ENCODE measurements at places on chromosomes 3 and 15.
A peak's percentile ranks its signal among the peaks of the same experiment; 100 is the strongest.

GRCh38 chr15:99404454-99404853, 153.2 kb downstream of the LRRC28 start:
- no peak for DNase-seq

DNA sequence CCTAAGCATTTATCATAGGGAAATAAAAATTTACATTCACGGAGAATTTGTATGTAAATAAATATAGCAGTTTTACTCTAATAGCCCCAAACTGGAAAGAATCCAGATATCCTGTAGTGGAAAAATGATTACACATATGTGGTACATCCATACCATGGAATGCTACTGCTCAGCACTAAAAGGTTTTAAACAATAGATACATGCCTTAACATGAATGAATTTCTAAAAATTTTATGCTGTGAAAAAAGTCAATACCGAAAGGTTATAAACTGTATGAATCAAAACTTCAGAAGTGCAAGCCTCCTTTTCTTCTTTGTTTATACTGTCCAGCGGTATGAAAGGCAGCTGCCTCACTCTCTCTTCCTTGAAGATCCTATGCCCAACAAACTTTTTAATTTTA, 37.5 kb upstream of the MCTP2 start:
- no peak for DNase-seq

DNA sequence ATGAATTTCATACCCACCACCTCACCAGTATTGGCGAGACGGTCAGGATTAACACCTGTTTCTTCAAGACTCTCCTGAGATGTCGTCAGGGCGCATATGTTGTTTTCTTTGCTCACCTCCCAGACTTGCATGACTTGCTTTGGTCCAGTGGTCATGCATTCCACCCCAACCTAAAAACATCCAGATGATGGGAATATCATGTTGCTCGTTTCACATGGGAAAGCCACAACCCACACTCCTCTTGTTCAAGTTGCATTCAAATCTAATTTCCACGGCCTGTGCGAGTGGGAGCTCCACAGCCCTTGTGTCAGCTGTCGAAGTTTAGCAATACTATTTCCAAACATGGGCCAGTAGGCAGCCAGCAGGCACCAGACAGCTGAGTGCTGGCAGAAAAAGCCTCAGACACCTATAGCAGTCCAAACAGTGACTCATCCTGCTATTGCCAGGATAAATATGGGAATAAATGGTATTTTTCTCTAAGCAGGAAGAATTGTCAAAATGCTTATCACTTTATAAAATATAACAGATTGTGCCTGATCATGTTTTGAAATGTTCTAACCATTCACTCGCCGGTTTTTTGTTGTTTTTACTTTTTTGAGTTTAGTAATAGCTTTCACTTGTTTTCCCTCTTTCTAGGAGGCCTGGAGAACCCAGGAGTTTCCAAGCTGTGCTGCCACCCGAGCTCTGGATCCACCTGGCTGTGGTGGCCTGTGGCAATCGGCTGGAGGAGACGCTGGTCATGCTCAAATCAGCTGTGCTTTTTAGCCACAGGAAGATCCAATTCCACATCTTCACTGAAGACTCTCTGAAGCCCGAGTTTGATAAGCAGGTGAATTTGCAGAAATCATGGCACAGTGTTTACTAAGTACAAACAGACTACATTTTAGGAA, 20.1 kb downstream of the GXYLT2 start:
- DNase-seq: no peak

GRCh38 chr3:192933779-192934460, 16.3 kb upstream of the MB21D2 start:
- DNase-seq: no peak

DNA sequence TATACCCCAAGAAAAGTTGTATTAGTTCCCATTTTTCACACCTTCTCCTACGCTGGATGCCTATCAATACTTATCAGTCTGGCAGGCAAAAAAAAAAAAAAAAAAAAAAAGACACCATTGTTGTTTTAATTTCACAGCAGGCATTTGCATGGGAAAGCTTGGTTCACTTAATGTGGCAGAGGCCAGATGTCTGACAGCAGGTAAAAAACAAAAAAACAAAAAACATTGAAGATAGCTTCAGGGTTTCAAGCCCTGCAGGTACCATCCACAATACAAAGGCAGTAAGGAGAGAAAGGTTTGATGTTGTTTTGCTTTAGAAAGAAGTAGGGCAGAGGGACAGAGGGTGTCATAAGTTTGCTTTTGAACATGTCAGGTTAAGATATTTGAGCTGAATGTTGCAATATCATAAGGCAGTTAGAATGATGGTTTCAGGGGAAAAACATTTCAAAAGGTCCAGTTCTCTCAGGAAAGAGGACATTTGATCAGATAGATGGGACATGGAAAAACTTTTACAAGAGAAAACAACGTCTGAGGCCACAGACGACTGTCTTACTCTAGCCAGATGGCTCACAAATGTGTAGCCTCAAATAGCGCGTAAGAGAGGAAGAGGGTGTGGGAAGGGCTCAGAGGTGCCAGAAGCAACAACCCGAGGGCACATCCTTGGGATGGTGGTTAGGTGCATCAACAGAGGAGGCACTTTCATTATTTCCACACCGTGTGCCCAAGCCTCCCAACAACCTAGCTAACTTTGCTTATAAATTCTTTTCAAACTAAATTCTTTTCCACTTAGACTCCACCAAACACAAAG, 25.7 kb downstream of the PCOLCE2 start:
- no peak for DNase-seq

- no peak for DNase-seq
Observed at GRCh38 chr15:71679223-71679792, 131.0 kb upstream of the NR2E3 start.

GRCh38 chr3:190809351-190809750, 53.1 kb downstream of the GMNC start:
- DNase-seq: no peak

GRCh38 chr3:10666621-10667020, 149.4 kb upstream of the SLC6A11 start:
- no peak for DNase-seq

DNA sequence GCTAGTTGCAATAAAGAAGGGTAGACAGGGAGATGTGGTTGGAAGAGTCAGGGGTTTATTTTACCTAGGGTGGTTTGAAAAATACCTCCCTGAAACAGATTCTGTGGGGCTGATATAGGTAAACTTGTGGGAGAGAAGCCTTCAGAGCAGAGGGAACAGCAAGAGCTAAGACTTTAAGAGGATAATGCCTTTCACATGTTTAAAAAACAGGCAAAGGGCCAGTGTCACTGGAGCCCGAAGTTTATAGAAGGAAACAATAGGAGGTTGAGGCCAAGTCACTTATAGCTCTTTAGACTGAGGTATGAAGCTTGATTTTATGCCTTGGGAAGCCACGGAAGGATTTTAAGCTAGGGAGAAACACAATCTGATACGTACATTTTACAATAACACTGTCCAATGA, 448.7 kb downstream of the TAFA4 start:
- no peak for DNase-seq

DNA sequence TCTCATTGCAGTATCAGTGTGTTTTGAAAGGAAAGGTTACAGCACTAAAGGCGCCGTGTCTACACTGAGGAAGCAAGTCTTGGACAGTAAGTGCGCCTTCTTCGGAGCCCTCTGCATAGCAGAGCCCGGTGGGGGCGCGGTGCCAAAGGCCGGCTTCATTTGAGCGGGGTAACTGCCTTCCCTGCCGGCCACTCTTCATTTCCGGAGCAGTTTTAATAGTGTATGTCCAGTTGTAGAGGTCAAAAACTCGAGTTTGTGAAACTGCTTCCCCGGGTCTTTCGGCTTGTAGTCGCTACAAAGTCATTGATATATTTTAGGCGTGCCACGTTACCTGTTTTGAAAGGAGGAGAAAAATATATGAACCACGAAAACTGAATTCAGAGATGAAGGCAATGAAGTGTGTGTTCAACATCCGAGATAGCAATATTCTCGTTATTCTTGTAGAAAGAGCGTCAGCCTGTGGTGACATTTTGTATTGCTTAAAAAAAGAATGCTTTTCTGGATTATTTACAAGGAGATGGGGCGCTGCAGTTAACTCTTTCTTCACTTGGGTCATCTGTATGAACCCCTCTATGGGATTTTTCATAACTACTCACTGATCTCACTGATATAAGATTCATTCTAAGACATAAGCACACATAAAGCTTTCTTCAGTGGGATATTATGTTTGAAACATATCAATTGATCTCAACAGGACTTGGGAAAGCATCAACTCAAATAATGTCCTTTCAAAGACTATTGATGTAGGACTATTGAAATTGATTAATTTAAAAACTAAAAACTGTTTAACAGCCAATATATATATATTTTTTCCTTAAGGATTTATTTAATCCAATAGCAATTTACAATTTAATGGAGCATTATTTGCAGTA, 3.0 kb downstream of the ALCAM start:
- peak; percentile 58 for DNase-seq

- no peak for DNase-seq
Observed at GRCh38 chr15:34332553-34333120, 4.9 kb downstream of the SLC12A6 start.

DNA sequence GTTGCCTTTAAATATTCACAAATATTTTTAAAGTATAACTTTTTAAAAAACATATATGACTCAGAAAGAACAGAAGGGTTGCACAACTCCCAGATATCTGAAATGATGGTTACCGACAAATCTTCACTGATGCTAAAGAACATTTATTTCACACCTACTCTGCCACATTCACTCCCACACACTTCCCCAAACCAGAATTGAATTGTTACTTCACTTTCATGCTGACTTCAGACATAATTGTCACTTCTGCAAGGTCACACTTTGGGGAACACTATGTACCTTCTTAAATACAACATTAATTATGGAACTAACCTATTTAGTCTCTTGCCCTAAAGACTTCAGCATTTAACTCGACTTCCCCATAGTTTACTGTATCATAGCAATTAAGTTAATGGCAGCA, 795.1 kb downstream of the FHIT start:
- no peak for DNase-seq

DNA sequence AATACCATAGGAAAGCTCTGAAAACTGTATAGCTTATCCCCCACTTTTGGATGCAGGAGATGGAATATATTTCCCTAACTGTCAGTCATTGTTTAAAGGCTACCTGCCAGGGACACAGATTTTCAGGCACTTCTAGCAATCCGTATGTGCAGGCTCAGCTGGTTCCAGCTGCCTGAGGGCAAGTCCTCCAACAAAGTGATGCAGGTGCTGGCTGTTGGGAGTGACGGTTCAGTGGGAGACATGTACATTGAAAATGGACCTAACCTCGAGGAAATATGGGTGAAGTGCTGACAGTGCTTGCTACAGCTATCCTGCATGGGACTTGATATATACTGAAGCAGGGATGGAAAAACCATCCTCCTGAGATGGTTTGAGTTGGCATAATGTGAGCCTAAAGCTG, 153.1 kb upstream of the GAP43 start:
- peak; percentile 56 for DNase-seq

DNA sequence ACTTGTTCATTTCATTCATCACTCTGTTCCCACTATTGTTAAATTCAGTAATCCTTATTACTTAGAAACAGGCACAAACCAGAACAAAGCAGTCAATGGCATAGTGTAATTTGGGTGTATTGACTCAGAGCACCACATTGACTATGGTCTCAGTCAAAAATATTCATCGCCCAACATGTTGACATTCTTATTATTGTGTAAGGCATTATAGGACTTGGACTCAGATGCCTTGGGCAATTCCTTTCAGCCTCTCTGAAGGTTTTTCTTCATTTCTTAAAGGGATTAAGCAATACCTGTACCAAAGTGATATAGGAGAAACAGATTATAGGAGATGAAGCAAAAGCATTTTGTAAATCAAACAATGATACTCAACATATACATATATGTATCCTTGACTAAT, 114.7 kb upstream of the BHLHE40 start:
- DNase-seq: no peak

GRCh38 chr15:81152799-81153198, 18.7 kb downstream of the CFAP161 start:
- DNase-seq: no peak

- no peak for DNase-seq
Observed at GRCh38 chr3:149908424-149908957, 62.2 kb downstream of the PFN2 start.

GRCh38 chr3:83882701-83883100, 1076.1 kb upstream of the CADM2 start:
- DNase-seq: no peak

GRCh38 chr3:172530566-172530965, 7.3 kb upstream of the TNFSF10 start:
- no peak for DNase-seq

- DNase-seq: no peak
Observed at GRCh38 chr3:129286081-129286480, 7.4 kb downstream of the HMCES start.

DNA sequence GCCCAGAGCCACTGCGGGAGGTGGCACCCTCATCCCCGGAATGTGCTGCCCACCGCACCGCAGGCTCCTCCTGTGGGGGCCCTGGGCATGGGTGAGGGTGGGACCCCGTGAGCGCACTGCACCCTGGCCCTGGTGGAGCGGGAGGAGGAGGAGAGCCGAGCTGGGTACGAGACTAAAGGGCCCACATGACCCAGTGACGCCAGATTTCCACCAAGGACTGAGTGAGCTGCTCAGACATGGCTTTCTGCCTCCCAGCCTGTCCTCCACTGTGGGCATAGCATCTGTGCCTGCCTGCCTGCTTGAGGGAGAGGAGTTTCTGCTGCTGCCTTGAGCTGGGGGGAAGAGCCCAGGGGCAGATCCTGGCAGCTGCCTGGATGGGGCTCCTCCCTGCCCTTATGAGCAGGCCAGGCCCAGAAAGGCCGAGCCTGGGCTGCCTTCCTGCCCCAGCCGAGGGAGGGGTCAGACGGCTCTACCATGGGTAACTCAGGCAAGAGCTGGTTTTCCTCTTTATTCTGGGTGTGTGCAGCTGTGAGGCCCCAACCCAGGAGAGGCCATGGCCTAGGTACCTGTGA, 88.4 kb downstream of the VGLL4 start:
- no peak for DNase-seq

DNA sequence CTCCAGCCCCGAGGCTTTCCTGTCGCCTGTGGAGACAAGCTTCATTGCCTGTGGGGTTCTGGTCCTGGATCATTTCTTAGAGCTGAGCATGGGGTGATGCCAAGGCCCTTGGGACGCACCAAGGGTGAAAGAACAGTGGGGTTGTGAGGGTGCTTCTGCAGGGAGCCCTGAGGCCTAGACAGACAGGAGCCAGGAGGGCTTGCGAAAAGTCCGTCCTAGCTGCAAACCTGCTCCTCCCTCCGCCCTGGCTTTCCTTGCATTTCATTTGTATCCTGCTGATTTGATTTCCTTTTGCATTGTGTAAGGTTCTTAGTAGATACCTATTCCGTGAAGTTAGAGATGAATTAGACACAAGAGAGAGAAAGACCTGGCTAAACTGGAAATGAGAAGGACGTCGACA, 286.9 kb upstream of the C2CD4B start:
- no peak for DNase-seq

GRCh38 chr3:167861649-167862048, 126.1 kb downstream of the SERPINI1 start:
- no peak for DNase-seq

GRCh38 chr3:50172626-50173220, 17.6 kb downstream of the SEMA3F start:
- no peak for DNase-seq

GRCh38 chr3:170502297-170502696, 83.6 kb downstream of the SLC7A14 start:
- DNase-seq: no peak

- no peak for DNase-seq
Observed at GRCh38 chr3:38576131-38576525, 73.4 kb downstream of the SCN5A start.

GRCh38 chr15:55552926-55553325, 35.2 kb downstream of the PYGO1 start:
- no peak for DNase-seq

GRCh38 chr15:69820819-69821218, 276.9 kb downstream of the TLE3 start:
- no peak for DNase-seq

Measured in NCI-H1105 (cell line).